ENCODE measurements at places on chromosomes 11 and 22. TPM values are rescaled to one million over a fixed set of nuclear protein-coding genes. Genes with fewer than 3 reads are reported as not detected.

CALCB gene
- not detected for total RNA-seq

MOB2 gene
- 27.2 TPM for total RNA-seq

KRTAP5-2 gene
- not detected for total RNA-seq

KIF18A gene
- total RNA-seq: 19.4 TPM

CHADL gene
- 0.48 TPM for total RNA-seq

CCDC87 gene
- total RNA-seq: 0.41 TPM

DNA sequence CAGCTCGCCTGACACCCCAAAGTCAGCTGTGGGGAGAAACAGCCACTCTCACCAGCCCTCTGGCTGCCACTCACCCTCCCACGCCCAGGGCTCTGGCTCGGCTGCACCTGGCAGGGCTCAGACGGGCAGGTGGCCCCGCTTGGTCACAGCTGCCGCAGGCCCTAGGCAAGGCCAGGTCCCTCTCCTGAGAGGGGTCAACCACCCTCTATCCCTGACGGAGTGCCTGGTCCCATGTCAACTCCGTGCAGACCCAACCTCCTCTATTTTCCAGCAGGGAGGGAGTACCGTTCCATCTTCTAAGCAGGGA, 1.9 kb downstream of the MAP4K2 start:
- H3K4me1 ChIP-seq: peaks cover 10% of the 10 kb centered on the region
- H3K27ac ChIP-seq: no peak overlapping the region
- peaks cover 5% of the 10 kb centered on the region for H3K36me3 ChIP-seq
- H3K27me3 ChIP-seq: no peaks in the 10 kb centered on the region
- no peak overlapping the region for H3K4me3 ChIP-seq

DNA sequence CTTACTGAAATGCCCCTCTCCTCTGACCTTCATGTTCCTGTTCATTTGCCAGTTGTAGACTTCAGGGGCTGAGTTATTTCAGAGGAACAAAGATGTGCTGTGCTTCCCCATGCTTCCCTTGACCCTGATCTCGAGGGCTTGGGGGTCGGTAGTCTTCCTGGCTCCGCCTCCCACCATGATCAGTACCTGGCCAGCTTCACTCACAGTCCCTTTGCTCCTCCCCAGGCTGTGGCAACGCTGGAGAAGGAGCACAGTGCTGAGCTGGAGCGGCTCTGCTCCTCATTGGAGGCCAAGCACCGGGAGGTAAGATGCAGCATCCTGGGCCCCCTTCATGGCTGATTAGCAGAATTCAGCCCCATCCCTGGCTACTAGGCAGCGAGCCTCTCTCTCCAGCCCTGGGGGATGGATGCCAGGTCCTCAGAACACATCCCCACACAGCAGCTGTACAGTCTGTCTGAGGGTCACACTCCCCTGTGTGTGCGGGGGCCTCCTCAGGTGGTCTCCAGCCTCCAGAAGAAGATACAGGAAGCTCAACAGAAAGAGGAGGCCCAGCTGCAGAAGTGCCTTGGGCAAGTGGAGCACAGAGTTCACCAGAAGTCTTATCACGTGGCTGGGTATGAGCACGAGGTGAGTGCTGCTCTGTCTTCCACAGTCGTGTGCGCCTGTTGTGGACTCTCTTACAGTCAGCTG, 64.5 kb downstream of the CEP164 start:
- no peak overlapping the region for H3K27ac ChIP-seq
- DNase-seq: no peak
- peaks cover 3% of the 10 kb centered on the region for H3K27me3 ChIP-seq
- H3K36me3 ChIP-seq: peaks cover 65% of the 10 kb centered on the region
- H3K4me1 ChIP-seq: peaks cover 23% of the 10 kb centered on the region
- no peak overlapping the region for H3K4me3 ChIP-seq

GRCh38 chr11:17915500-17916143, 97.2 kb downstream of the SERGEF start:
- no peak overlapping the region for H3K4me3 ChIP-seq
- H3K4me1 ChIP-seq: peaks cover 6% of the 10 kb centered on the region
- DNase-seq: no peak
- no peaks in the 10 kb centered on the region for H3K27me3 ChIP-seq
- H3K27ac ChIP-seq: no peak overlapping the region

DNA sequence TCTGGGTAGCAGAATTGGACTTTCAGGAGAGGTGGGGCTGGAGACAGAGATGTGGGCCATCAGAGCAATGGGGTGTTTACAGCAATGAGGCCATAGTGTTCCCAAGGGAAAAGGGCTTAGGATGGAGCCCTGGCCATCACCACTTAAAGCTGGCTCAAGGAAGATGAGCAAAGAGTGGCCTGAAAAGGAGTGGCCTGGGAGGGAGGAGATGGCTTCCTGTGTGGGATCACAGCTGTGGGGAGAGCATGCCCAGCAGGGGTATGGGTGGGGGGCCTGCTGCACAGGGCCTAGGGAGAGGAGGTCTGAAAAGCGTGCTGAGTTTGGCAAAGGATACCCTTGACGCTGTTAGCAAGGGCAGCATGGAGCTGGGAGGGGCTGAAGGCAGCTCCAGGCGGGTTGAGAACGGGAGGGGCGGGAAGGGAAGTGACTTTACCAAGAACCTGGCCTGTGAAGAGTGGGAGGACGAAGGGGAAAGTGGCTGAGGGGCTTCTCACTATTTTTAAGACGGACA, 13.9 kb downstream of the LRRC32 start:
- peaks cover 15% of the 10 kb centered on the region for H3K27me3 ChIP-seq
- H3K27ac ChIP-seq: no peak overlapping the region
- no peaks in the 10 kb centered on the region for H3K36me3 ChIP-seq
- no peak overlapping the region for H3K4me3 ChIP-seq
- peaks cover 7% of the 10 kb centered on the region for H3K4me1 ChIP-seq
- DNase-seq: no peak

GRCh38 chr11:67999201-67999629, 4.7 kb downstream of the UNC93B1 start:
- peaks cover 14% of the 10 kb centered on the region for H3K4me1 ChIP-seq
- no peak overlapping the region for H3K4me3 ChIP-seq
- H3K36me3 ChIP-seq: peaks cover 9% of the 10 kb centered on the region
- no peaks in the 10 kb centered on the region for H3K27me3 ChIP-seq
- H3K27ac ChIP-seq: no peak overlapping the region
- DNase-seq: no peak

- H3K27ac ChIP-seq: no peak overlapping the region
- no peak overlapping the region for H3K4me3 ChIP-seq
- no peaks in the 10 kb centered on the region for H3K36me3 ChIP-seq
- peaks cover 2% of the 10 kb centered on the region for H3K4me1 ChIP-seq
- H3K27me3 ChIP-seq: peaks cover 13% of the 10 kb centered on the region
These were observed 42.9 kb upstream of the SLC5A1 start for GRCh38 chr22:32000181-32000580.

GRCh38 chr22:20530368-20531153, 23.2 kb downstream of the MED15 start:
- H3K27me3 ChIP-seq: peaks cover 8% of the 10 kb centered on the region
- peaks cover 83% of the 10 kb centered on the region for H3K4me1 ChIP-seq
- H3K27ac ChIP-seq: peak overlapping the region; percentile 99
- peak; percentile 94 for DNase-seq

DNA sequence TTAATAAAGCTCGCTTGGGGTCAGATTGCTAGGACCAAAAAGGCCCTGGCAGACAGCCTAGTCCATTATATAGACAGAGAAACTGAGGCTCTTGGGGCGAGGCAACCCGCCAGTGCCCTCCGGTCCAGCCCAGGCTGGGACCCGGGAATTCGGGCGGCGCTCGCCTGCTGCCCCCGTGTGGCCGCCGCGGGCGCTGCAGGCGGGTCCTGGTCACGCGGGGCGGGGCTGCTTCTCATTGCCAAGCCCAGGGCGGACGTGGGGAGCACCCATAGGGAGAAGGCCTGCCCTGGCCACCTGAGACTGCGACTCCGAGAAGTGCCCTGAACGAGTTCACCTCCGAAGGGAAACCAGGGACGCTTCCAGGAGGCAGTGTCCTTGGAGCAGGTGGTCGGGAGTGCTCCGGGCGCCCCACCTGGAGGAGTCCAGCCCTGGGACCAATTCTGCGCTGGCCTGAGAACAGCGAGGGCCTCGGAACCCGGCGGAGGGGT, 36.0 kb upstream of the CSNK1E start:
- no peaks in the 10 kb centered on the region for H3K36me3 ChIP-seq
- H3K27ac ChIP-seq: no peak overlapping the region

DNA sequence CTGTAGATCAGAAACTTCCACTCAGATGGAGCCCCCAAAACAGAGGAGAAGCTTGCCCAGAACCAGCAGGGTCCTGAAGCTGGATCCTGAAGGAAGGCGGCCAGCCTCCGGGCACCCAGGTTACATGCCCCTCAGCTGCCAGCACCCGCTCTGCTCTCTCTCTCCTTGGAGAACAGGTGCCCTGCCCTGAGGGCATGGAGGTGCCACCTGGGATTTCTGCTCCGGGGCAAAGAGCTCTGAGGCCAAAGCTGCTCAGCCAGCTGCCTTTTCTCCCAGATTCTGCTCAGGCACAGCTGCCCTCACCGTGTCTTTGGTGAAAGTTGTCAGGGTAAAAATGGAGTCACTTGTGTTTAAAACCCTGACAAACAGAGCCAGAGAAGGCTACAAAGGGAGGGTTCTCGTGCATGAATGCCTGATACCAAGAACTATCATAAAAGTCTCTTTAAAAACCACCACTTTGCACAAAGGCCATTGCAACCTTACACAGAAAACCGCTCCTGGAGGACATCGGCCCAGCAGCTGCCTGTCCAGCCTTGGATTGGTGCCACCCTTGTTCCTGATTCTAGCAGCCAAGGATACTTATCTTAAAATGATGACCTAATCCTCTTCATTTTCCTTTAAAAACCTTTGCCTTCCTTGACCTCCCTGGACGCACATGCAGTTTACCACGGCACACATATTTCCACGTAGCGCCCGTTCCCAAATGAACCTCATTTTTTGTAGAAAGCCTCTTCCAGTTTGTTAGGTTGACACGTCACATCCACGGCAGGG, 140.0 kb downstream of the CACNA1I start:
- H3K36me3 ChIP-seq: no peaks in the 10 kb centered on the region
- no peaks in the 10 kb centered on the region for H3K4me1 ChIP-seq
- no peak for DNase-seq

GRCh38 chr11:12812849-12813248, 138.6 kb downstream of the TEAD1 start:
- H3K27ac ChIP-seq: peak overlapping the region; percentile 93
- peaks cover 100% of the 10 kb centered on the region for H3K4me1 ChIP-seq
- H3K4me3 ChIP-seq: peak overlapping the region; percentile 39
- no peak for DNase-seq
